EH (cell line): ENCODE measurements at places on chromosomes 4 and X.

GRCh38 chr4:68152411-68152810, 22.7 kb upstream of the TMPRSS11F start:
- DNase-seq, result no peak

DNA sequence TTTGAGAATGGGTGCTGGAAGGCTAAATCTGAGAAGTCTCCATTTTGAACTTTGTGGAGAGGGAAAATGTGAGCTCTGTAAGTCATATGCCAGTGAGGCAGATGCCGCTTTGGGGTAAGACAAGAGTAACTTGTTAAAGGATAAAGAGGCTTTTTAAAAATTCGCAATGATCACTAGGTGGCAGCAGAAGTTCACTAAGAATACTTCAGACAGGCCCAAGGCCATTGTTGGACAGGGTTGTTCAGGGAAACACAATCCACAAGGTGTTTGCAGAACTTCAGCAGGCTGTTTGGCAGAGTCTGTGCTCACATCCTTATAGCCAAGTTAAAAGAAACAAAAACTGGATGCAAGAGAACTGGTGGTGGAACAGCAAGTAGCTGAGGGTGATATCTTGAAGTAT, 13.7 kb upstream of the PIGA start:
- peak; percentile 56 for DNase-seq

DNA sequence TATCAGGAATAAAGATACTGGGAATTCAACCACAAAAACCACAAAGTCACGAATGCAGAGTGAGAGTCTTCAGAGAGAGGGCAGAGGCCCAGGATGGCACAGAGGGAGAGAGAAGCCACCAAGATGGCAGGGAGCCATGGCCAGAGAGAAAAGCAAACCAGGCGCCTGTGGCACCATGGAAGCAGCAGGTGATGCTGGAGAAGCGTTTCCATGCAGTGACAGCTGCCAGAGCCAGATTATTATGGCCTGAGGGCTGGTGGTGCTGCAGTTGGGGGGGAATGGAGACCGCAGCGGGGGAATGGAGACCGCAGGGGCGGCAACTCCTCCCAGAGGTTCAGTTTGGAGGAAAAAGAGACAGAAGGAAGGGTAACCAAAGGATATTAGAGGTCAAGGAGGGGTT, 5.8 kb downstream of the TAFAZZIN start:
- DNase-seq, result no peak

DNA sequence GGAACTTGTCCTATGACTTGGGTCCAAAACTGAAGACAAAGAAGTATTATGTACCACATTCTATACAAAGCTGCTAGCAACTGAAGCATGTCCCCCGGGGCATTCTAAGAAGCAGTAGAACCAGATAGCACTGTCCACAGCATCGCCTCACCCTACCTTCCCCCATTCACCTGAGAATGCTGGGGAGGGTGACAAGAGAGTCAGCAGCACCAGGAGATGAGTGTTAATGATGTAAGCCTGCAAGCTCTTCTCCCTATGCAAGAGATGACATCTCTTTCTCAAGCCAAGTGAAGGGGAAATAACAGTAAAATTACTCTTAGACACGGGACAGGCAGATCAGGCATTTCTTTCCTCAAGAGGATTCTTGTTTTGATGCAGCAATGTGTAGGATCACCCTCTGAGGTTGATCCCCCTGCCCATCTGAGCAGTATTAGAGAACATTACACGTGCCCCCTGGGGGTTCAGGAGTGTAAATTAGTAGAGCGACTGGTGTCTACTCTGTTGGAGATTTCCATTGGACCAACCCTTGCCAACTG, 13.9 kb upstream of the TLR1 start:
- DNase-seq, result no peak

GRCh38 chr4:158810487-158811215, 41.8 kb downstream of the FNIP2 start:
- DNase-seq, result peak; percentile 99

DNA sequence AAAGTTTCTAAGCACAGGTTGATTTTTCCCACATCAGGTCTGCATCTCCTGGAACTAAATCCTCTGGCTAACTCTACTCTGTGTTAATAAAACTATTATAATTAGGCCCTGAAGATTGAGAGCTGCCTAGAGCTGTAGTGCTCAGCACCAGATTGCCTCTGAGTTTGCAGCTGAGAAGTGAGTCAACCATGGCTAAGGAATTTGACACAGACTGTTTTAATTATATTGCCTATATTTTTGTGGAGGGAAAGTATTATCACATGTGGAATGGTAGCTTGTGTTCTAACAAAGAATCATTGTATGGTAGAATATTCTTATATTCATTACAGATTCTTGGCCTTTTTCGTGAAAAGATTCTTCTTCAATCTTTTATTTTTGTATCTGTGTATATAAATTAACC, 1907.6 kb upstream of the TENM3 start:
- DNase-seq, result no peak

- DNase-seq, result no peak
Measured at GRCh38 chr4:166290426-166290825, 417.4 kb downstream of the TLL1 start.

GRCh38 chr4:137421796-137422195, 110.5 kb downstream of the PCDH18 start:
- DNase-seq, result peak; percentile 66

DNA sequence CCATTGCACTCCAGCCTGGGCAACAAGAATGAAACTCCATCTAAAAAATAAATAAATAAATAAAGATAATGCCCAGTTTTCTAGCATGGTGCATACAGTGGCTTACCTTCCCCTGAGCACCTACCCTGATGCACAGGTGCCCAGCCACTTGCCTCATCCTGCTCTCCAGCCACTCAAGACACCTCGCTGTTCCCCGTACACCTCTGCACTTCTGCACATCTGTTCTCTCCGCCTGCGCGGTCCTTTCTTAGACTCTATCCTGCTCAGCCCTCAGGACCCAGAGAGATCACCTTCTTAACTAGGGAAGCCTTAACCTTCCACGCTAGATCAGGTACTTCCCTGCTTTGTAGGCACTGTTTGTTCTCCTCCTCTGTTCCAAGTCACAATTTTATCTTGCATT, 2.9 kb downstream of the EVC start:
- DNase-seq, result no peak

- no peak for DNase-seq
Measured at GRCh38 chr4:94378047-94378446, 35.4 kb upstream of the HPGDS start.

DNA sequence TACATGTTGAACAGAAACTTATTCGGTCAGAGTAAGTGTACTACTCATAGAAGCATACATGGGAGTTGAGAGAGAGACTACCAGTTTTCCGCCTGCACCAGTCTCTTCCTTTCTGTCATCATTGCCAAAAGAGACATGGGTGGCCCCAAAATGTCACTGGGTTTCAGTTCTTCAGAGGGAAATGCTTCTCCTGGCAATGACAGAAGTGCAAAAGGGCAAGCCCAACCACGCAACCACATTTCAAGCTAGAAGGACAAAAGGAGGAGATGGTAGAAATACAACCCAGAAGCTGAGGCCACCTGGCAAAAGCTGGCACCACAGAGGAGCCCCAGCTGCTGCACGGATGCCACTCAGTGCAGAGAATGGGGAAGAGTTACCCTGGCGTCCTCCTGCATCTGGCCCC, 320.1 kb downstream of the BCOR start:
- DNase-seq, result no peak

- no peak for DNase-seq
Measured at GRCh38 chr4:153890761-153891160, 101.9 kb upstream of the SFRP2 start.

DNA sequence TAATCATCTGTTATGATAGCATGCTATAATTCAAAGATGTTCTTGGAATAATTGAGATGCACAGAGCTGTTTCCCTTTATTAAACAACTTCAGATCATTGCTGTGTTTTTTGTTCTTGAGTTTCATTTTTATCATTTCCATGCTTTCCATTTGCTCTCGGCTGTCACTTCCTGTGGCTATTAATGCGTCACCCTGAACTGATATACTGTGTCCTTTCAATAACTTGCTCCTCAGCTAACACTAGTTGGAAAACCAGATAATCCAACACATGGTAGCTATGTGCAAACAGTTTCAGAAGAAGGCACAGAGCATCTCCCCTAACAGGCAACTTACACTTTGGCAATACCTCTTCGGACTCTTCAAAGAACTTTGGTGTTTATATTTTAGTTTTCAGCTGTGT, 376.0 kb downstream of the GBA3 start:
- DNase-seq, result no peak

GRCh38 chr4:4866124-4866865, 6.8 kb downstream of the MSX1 start:
- DNase-seq, result no peak

DNA sequence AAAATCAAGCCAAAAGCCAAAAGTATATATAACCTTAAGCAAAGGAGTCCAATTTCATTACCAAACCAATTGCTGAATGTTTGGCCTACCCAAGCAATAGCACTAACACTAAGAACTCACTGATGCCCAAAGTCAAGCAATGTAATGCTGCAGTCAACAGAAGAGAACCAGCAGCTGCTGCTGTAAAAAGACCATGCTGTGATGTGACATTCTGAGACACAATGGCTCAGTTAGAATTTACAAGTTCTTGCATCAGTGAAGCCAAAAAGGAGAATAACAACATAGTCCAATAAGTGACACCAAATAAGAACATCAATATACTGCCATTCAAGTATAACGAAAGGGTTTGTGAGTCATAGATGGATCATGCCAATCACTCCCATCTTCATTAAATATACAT, 514.0 kb upstream of the DIAPH2 start:
- DNase-seq, result no peak

DNA sequence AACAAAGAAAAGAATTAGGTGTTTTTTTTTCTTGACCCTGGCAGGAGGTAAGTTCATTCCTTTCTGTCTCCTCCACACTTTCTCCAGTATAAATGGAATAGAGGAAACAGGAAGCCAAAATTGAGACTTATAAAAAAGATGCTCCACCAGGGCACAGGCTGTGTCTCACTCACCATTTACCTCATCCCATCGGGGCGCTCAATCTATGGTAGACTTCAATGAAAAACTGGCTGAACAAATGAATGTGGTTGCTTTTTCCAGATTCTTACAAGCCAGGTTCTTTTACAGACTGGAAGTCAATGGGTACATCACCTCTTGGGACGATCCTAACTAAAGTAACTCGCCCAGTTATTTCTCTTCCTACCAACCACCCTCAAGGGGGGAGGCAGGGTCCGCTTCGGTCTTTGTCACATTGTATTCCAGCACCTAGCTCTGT, 685 bp downstream of the COMMD8 start:
- peak; percentile 20 for DNase-seq

GRCh38 chr4:91958596-91958995, 345.2 kb upstream of the GRID2 start:
- no peak for DNase-seq

DNA sequence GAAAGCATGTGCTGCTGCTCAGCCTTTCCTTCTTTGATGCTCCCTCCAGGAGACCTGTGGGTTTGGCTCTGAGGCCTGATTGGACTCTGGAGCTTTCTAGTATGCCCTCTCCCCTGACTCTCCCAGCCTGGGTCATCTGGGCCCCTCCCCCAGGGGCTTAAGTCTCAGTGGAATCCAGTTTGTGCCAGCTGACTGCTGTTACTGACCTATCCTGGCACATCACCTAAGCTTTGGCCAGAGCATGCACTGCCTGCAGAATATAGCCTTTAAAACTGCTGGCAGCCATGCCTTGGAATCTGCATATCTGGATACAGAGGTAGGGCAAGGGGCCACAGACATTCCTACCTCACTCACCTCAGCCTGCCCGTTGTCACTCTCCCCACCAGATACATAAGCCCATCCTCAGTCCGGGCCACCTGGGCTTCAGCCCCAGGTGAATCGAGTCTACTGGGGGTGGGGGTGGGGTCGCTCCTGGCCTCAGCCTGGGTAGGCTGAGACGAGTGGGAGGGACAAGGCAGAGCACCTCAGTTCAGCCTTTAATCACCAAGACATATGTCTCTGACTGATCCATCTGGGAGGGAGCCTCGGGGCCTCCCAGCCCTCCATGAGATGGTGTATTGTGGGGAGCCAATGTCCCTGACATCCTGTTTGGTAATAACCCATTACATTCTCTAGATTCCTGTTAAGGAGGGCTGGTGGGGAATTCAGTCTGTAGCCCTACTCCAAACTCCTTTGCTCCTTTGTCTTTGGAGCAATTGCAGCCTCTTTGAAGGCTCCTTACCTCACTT, 61.2 kb downstream of the STARD8 start:
- DNase-seq, result peak; percentile 68

GRCh38 chr4:184460499-184461285, 13.7 kb downstream of the IRF2 start:
- DNase-seq, result no peak

DNA sequence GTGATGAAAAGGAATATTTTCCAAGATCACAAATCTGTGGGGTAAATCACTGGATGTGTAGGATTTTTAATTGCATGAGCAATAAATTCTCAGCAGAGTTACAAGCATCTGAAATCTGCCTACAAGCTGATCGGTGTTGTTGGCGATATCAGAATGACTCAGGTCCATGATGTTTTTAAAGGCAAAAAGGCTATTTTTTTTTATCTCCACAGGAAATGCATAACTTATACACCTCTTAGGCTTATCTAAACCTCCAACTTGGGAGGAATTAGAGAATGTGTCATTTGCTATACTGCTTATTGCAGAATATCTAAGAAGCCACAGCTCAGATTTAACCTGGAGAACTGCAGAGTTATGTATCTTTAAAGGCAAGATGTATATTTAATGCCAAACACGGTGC, 61.6 kb downstream of the KIT start:
- DNase-seq, result peak; percentile 42

DNA sequence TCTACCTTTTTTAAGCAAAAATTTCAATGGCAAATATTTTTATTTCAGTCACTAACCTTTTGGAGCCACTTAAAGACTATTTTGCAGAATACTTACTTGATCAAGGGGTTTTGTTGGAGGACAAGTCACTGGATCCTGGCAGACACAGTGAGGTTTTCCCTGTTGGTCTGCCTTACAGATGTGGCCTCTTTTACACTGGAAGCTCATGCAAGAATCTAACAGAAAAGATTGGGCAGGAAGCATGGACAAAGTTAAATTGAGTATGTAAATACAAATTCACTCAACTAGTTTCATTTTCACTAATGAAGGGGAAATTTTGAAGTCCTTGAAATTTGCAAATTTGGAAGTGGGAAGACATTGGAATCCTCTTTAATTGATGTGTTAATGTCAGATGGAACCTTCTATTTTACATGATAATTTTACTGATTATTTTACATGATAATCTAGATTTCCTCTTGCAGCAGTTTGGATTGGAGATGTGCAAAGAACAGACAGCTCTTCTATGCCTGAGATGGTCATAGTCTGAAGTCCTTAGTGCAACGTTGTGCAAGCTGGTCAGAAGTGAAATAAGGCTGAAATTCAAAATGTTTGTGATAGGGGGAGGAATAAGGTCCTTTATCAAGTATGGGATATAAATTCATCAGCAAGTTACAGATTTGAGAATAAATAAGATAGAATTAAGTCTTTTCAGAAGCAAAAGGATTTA, 38.4 kb downstream of the SPARCL1 start:
- DNase-seq, result no peak

DNA sequence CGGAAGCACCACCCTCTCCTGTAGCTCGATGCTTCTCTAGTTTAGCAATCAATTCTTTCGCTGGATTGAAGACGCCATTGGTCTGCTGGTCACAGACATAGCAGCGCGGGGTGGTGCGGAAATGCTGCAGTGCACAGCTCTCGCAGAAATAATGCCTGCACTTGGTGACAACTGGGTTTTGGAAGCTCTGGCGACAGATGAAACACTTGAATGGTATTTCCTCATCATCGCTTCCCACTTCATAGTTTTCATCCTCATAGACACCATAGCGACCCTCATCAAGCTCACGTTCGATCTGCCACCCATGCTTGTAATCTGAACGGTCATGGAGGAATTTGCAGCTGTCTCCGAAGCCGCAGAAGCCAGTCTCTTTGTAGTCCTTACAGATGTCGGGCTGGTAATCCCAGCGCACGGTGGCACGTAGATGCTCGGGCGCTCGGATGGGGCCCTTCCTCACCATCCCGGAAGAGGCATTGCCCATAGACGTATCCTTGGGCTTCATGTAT, 854 bp downstream of the RNF113A start:
- DNase-seq, result peak; percentile 62
